ENCODE measurements at places on chromosomes 3 and 15.

DNA sequence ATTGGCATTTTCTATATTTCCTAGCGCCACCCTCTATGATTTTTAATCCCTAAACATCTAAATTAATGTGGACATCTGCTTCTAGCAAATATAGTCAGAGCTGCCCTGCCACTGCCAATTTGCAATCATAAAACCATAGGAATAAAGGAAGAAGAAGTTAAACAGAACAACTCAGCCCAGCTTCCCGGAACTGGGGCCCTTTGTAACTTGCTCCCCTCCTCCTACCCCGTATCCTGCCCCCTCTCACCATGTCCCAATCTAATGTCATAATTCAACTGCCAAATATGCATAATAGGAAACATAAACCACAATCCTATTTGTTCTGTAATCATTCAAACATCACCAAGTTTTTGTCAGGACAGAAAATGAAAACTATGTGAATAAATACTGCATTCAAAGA lies 74.4 kb upstream of the ACP3 start:
- DNase-seq: no peak

- DNase-seq: no peak
These were observed 357.0 kb downstream of the TIGIT start for GRCh38 chr3:114650808-114651207.

DNA sequence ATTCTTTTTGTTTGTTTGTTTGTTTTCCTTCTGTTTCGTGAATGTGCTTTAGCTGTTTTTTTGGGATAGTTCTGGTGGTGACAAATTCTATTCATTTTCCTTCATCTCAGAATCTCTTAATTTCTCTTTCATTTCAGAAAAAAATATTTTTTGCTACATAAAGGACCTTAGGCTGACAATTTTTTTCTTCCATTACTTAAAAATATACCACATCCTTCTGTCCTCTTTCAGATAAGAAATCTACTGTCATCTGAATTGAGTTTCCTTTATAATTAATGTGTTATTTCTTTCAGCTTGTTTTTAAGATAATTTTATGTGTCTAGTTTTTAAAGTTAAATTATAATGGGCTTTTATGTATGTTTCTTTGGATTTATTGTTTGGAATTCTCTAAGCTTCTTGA lies 47.6 kb downstream of the IL16 start:
- DNase-seq: no peak

- no peak for DNase-seq
These were observed 94.5 kb upstream of the DLG1 start for GRCh38 chr3:197392961-197393360.

GRCh38 chr15:31004220-31004733 lies 12.8 kb upstream of the MTMR10 start:
- peak; percentile 26 for DNase-seq

DNA sequence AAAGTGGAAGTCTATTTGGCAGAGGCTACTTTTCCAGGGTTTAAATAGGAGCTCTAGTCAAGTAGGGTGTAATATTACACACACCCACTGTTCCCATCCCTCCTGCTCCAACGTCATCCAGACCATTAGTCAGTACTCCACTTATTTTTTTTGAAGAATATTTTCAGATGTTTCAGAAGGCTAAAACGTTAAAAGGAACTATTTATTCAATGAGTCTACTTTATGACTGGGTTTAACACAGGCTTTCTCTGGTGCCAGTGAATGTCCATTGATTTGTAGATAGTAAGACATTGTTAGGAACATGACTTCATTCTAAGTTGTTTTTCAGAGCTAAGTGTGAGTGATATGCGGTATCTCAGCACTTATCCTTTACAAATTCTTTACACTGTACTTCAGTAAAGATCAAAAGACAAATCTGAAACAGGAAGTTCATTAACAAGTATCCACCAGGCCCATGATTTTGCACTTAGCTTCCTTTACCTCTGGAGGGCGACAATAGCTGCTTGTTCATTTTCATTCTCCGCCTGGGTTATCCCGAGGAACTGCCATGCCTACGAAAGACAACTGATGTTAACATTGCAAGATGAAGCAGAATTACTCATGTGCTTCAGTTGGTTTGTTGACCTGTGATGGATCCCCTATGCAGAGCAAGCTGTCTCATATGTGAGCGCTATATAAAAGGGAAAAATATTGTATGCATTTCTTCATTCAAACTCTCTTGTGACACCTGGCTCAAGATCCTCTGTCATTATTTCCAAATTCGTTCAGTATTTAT lies 158.7 kb downstream of the USP13 start:
- peak; percentile 8 for DNase-seq

GRCh38 chr3:7520593-7520992 lies 659.7 kb downstream of the GRM7 start:
- DNase-seq: no peak

DNA sequence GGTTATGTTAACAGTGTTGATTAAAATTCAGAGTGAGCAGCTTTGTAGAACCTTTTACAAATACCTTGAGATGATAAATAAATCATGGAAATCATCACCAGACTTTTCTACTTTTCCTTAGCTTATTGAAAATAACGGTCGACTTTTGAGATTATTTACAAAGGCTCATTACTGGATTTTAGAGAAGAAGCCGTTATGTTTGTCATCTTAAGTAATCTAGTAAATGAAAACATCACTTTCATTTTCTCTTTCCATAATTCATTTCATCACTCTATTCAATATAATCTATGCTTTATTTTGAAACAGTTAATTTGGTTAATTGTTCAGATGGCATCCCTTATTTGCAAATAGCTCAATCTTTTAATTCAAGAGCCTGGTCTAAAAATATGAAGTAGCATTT lies 3.6 kb downstream of the PLCL2 start:
- DNase-seq: no peak
